ENCODE measurements at places on chromosomes 1 and 21. TPM values are rescaled to one million over a fixed set of nuclear protein-coding genes. Genes with fewer than 3 reads are reported as not detected.

The PCP4 gene
- 13.4 TPM for polyA plus RNA-seq

- DNase-seq, result no peak
These were observed 8.7 kb upstream of the TTF2 start for GRCh38 chr1:117051224-117052064.

GRCh38 chr1:25756215-25756614, 43.8 kb upstream of the SELENON start:
- DNase-seq, result no peak

DNA sequence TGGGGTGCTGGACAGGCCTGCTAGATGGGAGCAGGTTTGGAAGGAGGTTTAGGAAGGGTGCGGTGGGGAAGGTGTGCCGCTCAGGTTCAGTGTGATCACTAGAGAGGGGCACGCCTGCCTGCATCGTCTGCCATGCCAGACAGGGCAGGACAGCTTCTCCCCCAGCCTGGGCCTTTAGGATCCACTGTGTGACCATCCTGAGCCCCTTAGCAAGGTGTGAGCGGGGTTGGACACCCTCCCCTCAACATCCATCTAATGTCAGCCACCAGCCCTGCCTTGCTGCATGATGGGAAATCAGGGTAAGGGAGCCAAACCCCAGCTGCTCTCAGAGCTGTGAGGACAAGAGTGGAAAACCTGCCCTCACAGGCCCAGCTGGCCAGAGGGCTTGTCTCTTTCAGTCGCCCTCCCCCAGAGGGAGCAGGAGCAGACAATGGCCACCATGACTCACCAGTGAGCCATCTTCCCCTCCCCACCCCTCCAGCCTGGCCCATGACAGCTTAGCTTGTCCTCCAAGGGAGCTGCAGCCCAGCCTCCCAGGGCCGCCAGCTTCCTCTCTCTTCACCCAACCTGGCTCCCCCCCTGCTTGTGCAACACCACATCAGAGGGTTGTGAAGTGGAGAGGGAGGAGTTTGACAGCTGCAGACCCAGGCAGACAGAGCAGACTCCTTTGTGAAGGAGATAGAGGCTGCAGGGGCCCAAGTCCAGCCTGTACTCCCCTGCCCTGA, 37.0 kb downstream of the NUAK2 start:
- DNase-seq, result no peak

GRCh38 chr1:32241001-32241763, 5.8 kb upstream of the FAM167B start:
- DNase-seq, result no peak

DNA sequence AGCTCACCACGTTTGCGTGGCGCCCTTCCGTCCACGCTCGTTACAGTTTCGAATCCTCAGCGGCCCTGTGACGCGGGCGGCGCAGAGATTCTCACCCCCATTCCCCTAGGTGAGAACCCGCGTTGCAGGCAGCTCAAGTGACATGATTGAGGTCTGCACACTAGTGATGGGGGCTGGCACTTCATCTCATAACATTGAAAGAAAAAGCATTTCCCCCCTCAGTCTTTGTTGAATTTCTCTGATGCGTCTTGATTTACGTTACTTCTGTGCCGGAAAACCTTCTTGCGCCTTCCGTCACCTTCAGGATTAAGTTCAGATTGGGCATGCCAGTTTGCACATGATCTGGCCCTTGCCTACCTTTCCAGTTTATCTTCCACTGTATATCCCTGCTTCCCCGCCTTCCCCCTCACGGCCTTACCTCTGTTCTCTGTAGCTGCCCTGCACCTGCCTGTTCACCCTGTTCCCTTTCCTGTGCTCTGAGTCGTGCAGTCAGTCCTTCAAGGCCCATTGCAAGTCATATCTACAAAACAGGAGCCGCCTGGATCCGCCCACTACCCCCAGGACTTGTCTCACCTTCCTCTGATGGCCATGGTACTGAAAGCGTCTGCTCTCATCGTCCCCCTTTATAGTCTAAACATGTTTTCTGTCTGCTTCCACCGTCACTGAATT, 1.1 kb downstream of the CTPS1 start:
- DNase-seq, result no peak

All from left renal cortex interstitium (tissue), 4 donors.